ENCODE measurements at places on chromosomes 6 and 20.
A peak's percentile ranks its signal among the peaks of the same experiment; 100 is the strongest.

DNA sequence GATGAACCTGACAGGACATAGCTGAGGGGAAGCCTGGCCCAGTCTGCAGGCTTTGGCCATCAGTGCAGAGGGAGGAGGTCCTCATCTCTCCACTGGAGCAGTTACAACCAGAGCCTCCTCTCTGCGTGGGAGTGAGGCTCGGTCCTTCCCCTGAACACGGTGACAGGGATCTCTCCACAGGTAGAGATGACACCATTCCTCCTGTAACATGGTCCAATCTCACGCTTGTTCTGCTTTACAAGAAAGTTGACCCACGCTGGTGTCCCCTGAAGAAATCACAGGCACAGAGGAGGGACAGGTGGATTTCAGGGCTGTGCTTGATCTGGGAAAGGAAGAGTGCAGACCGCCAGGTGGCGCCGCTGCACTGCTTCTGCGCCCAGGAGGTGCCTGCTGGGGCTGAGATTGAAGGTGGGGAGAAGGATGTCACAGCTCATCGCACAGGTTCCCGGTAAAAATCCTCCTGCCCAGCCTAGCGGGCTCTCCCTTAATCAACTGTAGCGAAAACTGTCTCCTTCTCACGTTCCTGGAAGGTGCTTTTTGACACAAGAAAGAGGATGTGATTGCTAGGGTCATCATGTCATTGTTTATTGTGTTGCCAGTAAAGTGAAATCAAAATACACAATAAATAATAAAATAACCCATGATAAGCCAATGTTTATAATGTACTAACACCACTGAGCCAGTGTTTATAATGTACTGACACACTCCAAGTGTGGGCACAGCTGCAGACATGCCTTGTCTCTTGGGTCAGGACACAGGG is 20.4 kb downstream of the HLA-G start:
- peak; percentile 83 for DNase-seq

DNA sequence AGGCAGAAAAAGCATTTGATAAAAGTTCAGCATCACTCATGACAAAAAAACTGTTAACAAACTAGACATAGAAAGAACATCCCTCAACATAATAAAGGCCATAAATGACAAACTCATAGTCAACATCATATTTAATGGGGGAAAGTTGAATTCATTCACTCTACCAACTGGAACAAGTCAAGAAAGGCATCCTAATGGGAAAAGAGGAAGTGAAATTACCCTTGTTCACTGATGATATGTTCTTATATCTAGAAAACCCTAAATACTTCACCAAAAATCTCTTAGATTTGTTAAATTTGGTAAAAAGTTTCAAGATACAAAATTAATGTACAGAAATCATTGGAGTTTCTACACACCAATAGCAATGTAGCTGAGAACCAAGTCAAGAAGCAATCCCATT is 48.9 kb downstream of the GGTLC1 start:
- no peak for DNase-seq

DNA sequence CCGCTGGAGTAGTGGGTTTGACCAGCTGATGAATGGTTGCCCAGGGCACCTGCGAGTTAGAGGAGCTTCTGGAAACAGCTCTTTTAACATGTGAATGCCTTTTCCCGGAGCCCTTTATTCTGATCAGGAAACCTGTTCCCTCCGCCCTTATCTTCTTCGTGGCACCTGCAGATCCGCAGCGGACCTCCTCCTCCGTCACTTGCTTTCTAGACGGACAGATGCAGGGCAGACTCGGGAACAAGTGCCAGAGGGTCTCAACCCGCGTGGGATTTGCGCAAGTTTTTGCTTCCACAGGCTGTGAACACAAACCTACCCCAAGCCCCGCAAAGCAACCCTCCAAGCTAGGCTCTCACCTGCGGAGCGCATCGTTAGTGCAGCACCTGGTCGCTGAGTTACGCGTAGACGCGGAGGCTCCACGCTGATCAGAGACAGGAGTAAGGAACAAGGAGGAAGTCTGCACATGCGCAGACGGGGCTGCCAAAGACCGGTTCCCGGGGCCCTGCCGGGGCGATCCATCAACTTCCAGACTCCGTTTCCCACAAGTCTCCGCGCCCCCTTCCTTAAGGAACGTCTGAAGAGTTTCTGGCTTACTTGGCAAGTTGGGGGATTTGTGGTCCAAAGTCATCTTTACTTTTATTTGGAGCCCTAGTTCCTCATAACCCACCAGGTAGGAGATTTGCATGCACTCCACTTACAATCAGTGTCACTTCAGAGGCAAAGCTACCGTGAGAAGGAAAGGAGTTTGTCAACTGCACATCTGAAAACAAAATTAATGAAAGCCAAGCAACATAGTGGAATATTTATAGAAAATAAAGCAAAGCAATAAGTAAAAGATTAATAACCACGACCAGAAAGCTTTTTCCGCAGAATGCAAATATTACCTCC is 52.7 kb upstream of the ELMO2 start:
- DNase-seq: no peak

GRCh38 chr6:11814106-11814505 is 35.5 kb upstream of the ADTRP start:
- DNase-seq: no peak

- DNase-seq: no peak
Observed at GRCh38 chr6:116616737-116617053, 416 bp downstream of the RSPH4A start.

DNA sequence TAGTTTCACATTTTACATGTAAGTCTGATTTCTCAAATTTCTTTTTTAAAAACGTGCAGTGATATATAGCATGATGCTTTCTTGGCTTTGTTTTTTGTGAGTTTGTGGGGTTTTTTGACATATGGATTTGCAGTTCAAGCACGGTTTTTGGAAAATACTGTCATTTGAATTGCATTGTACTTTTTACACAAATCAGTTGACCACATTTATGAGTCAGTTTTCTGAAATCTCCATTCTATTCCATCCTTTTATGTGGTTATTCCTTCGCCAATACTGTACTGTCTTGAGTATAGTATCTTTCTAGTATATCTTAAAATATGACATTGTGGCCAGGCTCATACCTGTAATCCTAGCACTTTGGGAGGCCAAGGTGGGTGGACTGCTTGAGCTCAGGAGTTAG is 890.0 kb upstream of the CITED2 start:
- DNase-seq: no peak

- no peak for DNase-seq
Observed at GRCh38 chr6:5469101-5469846, 208.0 kb downstream of the FARS2 start.

- no peak for DNase-seq
Observed at GRCh38 chr20:10963717-10964266, 290.0 kb upstream of the JAG1 start.

GRCh38 chr20:35854713-35855348 is 83.0 kb downstream of the PHF20 start:
- no peak for DNase-seq

DNA sequence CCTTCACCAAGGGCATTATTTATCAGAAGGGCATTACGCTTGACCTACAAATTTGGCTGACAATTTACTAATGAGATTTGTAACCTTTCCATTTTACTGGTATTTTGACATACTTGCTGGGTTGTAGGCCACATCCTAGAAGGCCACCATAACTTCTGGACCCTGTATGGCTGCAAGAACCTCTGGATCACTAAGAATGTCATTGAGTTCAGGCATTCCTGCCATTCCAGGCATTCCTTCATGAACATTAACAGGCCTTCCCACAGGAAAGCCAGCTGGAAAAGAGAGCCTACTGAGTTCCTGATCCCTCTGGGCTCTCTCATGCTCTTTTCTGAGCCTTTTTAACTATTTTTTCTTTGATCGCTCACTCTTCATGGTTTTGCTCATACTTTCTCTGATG is 28.4 kb upstream of the SLC35A1 start:
- DNase-seq: no peak

- no peak for DNase-seq
Observed at GRCh38 chr6:164344801-164345291, 930.3 kb downstream of the QKI start.

DNA sequence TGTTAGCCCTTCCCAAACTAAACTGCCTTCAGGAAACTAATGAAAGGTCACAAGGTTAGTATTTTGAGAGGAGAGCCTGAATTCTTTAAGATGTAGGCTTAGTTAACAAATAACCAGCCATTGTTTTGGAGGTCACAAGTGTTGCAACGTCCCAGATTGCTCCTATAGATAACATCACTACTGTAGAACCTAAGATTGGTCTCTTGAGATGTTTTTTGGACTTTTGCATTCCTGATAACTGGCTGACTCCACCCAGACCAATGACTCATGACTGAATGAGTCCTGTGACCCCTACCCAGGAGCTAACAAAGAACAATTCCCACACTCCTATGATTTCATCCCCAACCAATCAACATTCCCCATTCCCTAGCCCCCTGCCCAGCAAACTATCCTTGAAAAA is 178.8 kb downstream of the SCP2D1 start:
- no peak for DNase-seq

- DNase-seq: no peak
Observed at GRCh38 chr6:73610444-73611275, 43.1 kb downstream of the SLC17A5 start.

- no peak for DNase-seq
Observed at GRCh38 chr20:6295127-6295866, 172.5 kb upstream of the FERMT1 start.

DNA sequence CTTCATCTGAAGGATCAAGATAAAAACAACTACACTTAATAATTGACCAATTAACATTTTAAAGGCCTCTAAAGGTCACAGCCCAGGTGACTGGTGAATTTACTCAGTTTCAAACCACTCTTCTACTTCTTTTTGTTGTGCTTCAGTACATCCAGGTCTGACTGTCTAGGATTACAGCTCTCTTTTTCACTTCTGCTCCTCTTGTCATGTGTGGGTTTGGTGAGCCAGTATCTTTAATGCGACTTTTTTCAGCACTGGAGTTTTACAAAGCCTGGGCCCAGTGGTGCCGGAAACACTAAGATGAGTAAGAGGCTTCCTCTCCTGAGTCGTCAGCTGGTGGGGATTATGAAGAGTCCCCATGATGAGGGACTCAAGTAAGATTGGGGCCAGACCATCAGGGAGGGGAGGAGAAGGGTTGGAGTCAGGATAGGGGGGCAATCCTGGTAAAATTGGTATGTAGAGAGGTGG is 27.0 kb downstream of the HECA start:
- peak; percentile 53 for DNase-seq

DNA sequence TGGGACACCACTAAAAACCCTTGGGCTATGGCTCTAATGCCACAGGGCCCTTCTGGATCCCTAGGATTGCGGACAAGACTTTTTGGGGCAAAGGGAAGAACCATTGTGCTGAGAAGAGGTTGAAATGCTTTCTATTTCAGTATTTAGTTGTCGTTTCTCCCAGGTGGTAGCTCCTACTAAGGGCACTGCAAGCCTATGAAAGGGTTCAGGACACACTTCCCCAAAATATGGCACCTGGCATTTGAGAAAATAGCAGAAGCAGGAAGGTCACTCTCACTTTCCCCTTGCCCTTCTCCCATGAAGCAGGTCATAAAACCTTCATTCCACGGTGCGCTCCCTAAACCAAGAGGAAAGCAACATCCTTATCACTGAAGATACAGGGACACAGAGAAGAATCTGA is 125.4 kb upstream of the GPR6 start:
- DNase-seq: no peak

GRCh38 chr6:148520109-148520841 is 177.6 kb downstream of the SASH1 start:
- DNase-seq: no peak

DNA sequence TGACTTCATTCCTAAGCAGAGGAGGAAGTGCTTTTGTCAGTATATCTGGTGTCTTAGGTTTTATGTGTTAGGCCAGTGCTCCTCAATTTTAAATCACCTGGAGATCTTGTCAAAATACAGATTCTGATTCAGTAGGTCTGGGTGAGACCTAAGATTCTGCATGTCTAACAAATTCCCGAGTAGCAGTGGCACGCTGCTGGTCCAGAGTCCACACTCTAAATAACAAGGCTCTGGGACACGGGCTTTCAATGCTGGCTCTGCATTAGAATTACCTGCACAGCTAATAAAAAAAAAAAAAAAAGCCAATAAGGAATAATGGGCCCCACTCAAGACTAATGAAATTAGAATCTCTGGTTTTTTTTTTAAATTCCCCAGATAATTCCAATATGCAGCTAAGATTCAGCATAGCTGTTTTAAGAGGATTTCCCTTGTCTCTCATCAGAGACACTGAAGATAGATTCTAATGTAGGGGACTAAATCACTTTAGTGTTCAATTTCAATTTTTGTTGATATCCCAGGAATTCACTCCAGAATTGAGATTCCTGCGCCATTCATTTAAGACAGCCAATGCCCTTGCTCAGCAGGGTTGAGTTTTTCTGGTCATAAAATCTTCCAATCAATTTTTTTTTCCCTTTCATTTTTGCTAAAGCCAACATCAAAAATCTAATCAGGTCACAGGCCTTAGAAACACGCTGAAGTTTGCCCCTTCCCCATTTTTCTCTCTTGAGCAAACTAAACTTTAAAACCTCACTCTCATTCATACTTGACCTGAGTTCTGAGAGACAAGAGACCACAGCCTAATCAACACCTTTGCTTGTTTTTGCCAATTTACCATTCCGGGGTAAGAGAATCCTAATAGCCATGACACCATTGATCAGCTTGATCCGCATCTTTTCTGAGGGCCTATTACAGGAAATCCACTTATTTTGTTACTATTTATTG is 2.4 kb downstream of the TDP2 start:
- no peak for DNase-seq

DNA sequence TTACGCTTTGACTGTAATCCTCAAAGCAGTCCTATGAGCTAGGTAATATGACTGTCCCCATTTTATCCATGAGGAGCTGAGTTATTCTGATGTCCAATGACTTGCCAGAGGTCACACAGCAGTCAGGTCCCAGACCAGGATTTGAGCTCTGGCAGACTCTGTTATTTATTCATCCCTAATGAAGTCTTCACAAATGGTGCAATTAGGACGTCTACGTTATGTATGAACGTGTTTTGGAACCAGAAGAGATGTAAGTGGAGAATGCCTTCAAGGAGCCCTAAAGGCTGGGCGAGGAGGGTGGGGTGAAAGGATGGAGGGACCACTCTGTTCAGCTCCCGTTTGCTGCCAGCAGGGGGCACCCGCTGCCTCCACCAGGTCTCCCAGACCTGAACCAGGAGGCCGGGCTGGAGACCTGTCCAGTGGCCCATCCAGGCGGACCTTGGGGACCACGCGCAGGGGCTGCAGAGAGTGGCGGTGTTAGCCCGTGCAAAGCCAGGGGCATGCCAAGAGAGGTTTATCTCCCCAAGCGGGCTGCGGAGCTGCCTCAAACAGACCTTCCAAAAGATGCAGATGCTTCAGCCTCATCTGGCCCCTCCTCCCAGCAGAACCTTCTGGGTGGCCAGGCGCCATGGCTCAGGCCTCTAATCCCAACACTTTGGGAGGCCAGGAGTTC is 15.2 kb upstream of the ZNF335 start:
- DNase-seq: peak; percentile 73

DNA sequence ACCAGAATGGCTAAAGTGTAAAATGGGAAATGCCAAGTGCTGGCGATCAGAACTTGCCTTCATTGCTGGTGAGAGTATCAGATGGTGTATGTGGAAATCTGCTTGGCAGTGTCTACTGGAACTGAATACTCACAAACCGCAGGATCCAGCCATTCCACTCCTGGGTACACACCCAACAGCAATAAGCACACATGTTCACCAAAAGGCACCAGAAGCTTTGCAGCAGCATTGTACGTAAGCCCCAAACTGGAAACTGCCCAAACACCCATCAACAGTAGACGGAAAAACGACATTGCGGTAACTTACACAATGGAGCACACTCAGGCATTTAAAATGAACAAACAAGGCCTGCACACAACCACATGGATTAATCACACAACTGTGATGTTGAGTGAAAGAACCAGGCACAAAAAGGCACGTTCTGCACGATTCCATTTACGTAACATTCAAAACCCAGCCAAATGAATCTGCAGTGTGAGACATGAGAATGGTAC is 37.3 kb upstream of the BPIFA2 start:
- no peak for DNase-seq

All from CD4-positive, alpha-beta T cell treated with Interleukin-1 beta for 1 hour (primary cell).